ENCODE measurements at places on chromosomes 5 and 9.

- no peak for DNase-seq
Observed at GRCh38 chr5:116778032-116778431, 203.4 kb upstream of the SEMA6A start.

- no peak for DNase-seq
Observed at GRCh38 chr5:55771175-55771655, 33.4 kb downstream of the DDX4 start.

GRCh38 chr5:132254321-132254977, 3.0 kb upstream of the PDLIM4 start:
- no peak for DNase-seq

GRCh38 chr9:13181652-13182051, 97.8 kb downstream of the MPDZ start:
- no peak for DNase-seq

DNA sequence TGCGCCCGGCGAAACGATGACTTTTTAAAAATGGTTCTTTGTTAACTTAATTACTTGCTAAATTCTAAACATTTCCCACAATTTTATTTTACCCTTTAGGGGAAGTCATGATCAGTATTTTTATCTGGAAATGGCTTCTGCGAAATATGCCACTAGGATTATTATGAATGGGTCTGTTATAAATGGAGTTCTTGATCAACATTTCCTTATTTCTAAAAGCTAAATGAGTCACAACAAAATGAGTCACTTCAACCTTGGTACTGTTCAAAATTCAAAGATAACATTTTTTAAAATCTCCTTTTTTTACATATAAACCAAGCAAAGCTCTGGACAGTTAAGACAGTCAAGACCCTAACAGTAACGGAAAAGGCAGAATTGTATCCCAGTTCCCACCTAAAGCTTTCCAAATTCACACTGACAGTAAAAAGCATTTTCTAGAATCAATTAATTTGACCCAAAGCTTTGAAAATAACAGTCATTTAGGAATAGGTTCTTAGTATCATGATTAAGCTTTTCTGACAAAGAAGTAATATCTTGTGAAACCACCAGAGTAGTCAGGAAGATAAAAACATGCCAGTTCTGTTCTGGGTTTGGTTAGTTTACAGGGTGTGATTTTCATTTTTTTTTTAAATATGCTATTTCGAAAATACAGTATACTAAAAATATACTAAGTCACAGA, 81.7 kb downstream of the LHFPL2 start:
- no peak for DNase-seq

GRCh38 chr9:35842795-35843194, 13.8 kb downstream of the TMEM8B start:
- no peak for DNase-seq

DNA sequence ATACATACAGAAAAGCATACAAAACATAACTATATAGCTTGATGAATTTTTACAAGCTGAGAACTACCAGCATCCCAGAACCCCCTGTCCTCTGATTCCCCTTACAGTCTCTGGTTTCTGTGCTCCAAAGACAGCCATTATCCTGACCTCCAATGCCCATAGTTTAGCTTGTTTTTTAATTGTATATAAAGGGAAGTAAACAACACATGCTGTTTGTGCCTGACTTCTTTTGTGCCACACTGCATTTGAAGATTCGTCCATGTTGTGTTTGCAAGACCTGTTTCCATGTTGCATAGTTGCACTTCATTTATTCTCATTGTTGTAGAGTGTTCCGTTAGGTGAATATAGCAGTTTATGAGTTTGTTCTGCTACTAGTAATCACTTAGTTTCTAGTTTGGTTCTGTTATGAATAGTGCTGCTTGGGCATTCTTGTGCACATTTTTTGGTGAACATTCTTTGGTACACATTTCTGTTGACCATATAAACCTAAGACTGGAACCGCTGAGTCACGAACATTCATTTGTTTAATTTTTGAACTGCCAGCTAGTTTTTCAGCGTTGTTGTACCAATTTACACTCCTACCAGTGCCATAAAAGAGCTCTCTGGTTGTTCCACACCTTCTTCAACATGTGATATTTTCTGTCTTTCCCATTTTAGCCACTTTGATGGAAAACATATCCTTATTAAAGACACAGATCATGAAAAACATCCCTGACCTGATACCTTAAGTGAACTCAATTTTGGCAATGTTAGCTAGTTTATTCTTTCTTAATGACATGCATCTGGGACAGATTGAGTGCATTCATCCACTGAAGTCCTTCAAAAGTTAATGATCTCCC, 78.1 kb upstream of the ANXA1 start:
- no peak for DNase-seq

Data from stimulated activated CD4-positive, alpha-beta T cell treated with anti-CD3 and anti-CD28 coated beads, Interleukin-12 subunit alpha, Interleukin-12 subunit beta, amount 100 ng/mL, for 48 hours (primary cell).